ENCODE measurements at places on chromosomes 13 and 19.

DNA sequence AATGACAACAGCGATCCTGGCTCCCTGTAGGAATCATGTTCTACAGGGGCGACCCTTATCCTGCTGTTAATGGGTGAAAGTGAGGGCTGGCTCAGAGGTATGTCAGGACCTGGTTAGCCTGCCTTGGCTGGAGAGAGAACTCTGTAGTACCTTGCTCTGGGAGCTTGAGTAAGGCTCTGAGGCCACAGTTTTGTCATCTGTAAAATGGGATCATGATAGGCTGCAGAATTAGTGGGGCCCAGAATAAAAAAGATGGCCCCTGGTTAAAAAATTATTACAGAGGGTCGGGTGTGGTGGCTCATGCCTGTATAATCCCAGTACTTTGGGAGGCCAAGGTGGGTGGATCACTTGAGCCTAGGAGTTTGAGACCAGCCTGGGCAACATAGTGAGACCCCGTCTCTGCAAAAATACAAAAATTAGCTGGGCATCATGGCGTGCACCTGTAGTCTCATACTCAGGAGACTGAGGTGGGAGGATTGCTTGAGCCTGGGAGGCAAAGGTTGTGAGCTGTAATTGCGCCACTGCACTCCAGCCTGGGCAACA is 10.5 kb upstream of the SAMD1 start:
- DNase-seq: no peak

DNA sequence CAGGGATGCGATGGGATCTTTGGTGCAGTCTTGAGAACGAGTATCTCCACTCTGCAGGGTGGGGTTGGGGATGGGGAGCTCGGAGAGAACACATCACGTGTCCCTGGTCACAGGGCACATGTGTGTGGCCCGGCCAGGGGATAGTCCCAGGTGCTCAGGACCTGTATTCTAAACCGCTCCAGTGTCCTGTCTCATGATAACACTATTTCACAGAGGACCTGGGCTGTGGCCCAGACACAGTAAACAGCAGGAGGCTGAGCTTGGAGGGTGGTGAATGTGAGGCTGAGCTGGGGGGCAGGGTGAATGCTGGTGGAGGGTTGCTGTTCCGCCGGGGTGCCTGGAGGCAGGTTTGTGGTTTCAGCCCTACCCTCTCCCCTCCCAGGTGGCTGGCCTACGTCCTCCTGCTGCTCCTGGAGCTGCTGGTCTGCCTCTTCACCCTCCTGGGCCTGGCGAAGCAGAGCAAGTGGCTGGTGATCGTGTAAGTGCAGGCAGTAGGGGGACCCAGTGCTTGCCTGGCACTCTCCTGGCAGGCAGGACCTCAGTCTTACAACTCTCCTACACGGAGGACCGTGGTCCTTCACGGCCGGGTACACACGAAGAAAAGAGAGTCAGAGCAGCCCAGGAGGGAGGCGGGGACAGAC is 11.1 kb downstream of the TTYH1 start:
- DNase-seq: no peak

DNA sequence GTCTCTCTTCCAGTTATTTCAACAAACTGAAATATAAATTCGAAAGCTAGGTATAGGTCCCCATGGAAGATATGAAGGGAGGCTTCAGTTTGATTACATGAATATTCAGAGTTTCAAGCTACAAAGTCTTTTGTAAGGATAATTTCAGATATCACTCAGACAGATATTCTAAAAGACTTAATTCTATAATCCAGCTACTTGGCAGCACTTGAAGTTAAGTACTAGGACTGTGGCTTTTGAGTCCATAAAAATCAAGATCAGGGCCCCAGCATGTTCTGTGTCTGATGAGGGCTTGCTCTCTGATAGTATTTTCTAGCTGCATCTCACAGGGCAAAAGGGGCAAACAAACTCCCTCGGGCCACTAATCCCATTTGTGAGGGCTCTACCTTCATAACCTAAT is 160.6 kb upstream of the IRS2 start:
- no peak for DNase-seq

- DNase-seq: no peak
Observed at GRCh38 chr13:105462098-105462497, 1073.4 kb downstream of the EFNB2 start.

GRCh38 chr13:73365252-73365651 is 306.4 kb downstream of the KLF5 start:
- no peak for DNase-seq

DNA sequence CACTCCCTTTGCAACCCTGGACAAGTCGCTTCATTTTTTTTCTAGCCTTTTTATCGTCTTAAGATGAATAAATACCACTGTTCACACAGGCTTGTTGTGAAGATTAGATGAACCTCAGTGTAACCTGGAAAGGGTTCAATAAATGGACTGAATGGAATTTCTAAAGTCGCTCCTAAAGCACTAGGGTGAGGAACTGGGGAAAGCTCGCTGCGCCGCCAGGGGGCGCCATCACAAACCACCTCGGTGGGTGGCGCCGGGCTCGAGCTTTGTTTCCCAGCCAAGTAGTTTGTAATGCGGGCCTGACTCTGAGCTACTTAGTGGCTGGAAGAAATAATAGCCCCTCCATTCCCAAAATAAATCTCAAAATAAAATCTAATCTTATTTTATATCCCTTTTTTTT is 2.2 kb upstream of the CEACAM6 start:
- peak; percentile 27 for DNase-seq

- DNase-seq: no peak
Observed at GRCh38 chr19:18743784-18744418, 47.2 kb downstream of the COMP start.

- DNase-seq: no peak
Observed at GRCh38 chr13:31236211-31236786, 36.5 kb downstream of the B3GLCT start.

DNA sequence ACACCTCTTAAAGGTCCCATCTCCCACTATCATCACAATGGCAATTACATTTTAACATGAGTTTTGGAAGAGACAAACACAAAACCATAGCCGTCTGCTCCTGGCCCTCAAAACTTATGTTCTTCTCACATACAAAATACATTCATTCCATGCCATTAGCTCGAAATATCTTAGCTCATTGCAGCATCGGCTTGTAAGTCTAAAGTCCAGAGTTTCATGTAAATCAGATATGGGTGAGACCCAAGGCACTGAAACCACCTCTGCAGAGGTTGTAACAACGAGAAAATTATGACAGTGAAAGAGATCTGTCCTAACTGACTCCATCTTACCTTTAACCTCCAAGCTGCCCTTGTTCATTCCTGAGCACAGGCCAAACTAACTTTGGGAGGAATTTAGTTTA is 635.0 kb upstream of the SPRY2 start:
- DNase-seq: no peak

DNA sequence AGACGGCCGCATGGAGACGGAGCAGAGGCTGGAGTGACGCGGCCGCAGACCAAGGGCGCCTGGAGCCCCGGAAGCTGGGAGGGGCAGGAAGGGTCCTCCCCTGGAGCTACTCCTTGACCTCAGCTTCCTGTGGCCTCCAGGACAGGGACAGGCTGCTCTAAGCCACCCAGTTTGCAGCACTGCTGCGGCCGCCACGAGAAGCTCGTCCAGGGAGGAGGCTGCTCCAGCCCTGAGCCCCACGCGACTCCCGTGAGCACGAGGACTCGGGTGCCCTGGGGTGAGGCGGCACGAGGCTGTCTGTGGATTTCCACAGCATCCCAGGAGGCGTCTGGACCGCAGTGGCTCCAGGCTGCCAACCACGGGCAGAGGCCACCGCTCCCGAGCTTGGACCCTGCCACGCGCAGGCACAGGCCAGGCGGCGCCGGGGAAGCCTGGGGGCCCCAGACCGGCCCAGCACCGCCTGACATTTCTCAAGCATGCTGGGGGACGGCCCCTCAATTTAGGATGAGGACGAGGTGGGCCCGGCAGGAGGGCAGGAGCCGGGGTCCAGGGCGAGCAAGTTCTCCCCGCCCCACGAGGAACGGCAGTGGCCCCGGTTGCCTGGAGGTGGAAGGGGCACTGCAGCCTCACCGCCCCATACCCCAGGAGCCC is 10.7 kb downstream of the SBNO2 start:
- no peak for DNase-seq

DNA sequence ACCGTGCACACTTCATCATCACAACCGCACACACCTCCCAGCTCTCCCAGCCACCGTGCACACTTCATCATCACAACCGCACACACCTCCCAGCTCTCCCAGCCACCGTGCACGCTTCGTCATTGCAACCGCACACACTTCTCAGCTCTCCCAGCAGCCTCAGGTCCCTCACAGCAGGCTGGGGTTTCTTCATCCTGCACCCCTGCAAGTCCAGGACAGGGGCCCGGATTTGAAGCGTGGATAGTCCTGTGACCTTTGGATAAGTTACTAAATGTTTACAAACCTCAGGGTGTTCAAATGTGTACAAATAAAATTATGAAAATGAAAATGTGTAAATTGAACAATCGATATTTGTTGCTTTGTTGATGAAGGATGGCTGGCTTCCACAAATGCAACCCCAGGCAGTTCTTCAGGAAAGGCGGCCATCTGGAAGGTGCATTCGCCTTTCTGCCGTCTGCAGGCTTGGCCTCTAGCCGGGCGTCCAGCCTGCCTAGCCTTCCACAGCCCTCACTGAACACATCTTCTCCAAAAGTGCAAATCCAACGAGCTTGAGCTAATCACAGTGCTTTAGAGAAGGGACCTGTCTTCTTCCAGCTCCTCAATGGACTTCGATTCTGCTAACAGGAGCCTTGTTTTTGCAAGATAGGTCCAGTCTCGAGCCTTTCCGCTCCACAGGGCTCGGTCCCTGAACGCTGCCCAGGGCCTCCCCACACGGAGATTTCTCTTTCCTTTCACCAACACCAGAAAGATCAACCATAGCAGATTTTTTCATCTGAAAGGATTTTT is 74.2 kb downstream of the SPACA7 start:
- DNase-seq: no peak

- no peak for DNase-seq
Observed at GRCh38 chr13:109756778-109757177, 29.6 kb downstream of the IRS2 start.

GRCh38 chr19:29841209-29841558 is 29.4 kb downstream of the CCNE1 start:
- DNase-seq: no peak

DNA sequence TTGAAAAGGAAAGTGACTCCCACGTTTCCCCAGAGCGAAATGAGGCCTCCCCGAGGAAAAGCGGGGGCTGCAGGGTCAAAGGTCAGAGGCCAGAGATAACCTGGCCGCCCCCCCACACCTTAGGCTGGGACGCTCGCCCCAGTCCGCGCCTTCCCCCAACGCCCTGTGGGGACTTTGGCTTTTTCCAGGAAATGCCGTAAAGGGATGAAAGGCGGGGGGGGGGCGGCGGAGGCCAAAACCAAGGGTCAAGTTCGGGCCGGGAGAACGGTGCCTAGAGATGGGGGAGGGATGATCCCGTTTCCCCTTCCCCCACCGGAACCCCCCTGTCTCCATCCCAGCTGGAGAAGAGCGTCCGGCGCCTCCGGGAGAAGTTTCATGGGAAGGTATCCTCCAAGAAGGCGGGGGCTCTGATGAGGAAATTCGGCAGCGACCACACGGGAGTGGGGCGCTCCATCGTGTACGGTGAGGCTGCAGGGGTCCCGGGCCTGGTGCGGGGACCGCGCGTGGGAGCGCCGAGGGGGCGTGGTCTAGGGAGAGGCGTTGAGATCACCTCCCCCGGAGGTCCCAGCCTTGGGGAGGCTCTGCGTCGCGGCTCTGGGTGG is 575 bp downstream of the SHFL start:
- DNase-seq: no peak

- DNase-seq: no peak
Observed at GRCh38 chr19:39405261-39405957, 1.2 kb upstream of the ZFP36 start.

DNA sequence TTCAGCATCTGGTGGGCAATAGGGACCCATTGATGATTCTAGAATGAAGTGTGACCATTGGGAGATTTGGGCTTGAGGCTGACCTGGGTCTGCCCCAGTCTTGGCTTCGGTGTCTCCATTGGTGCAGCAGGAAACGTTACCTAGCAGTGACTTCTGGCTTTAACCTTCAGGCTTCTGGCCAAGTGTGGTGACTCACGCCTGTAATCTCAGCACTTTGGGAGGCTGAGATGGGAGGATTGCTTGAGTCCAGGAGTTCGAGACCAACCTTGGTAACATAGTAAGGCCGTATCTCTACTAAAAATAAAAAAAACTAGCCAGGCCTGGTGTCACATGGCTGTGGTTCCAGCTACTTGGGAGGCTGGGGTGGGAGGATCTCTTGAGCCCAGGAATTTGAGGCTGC is 7.2 kb downstream of the FCHO1 start:
- DNase-seq: no peak

- no peak for DNase-seq
Observed at GRCh38 chr19:18558202-18558555, 509 bp downstream of the KXD1 start.

DNA sequence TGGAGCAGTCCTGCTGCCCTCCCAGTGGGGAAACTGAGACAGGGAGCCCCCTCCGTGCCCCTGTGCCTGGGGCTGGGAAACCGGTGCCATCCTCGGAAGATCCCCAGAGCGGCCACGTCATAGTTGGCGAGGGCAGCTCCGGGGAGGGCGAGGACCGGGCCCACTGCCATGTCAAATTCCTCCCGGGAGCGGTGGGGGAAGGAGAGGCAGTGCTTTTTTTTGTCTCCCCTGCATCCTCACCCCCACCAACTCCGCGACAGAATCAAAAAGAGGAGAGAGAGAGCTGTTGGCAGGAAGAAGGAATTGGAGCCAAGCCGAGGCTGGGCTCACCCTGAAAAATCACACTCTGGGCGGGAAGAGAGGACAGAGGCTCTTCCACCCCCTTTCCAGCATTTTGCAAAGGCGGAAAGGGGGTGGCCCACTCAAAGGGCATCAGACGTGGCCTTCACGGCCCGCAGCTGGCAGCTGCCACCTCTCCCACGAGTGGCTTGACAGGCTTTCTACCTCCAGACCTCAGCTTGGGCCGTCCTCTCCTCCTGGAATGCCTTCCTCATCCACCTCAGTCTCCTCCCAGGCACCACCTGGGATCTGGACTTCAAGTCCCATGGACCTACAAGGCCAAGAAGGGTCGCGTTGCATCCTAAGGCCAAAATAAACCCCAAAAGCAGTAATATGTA is 19.6 kb upstream of the NFIC start:
- no peak for DNase-seq

DNA sequence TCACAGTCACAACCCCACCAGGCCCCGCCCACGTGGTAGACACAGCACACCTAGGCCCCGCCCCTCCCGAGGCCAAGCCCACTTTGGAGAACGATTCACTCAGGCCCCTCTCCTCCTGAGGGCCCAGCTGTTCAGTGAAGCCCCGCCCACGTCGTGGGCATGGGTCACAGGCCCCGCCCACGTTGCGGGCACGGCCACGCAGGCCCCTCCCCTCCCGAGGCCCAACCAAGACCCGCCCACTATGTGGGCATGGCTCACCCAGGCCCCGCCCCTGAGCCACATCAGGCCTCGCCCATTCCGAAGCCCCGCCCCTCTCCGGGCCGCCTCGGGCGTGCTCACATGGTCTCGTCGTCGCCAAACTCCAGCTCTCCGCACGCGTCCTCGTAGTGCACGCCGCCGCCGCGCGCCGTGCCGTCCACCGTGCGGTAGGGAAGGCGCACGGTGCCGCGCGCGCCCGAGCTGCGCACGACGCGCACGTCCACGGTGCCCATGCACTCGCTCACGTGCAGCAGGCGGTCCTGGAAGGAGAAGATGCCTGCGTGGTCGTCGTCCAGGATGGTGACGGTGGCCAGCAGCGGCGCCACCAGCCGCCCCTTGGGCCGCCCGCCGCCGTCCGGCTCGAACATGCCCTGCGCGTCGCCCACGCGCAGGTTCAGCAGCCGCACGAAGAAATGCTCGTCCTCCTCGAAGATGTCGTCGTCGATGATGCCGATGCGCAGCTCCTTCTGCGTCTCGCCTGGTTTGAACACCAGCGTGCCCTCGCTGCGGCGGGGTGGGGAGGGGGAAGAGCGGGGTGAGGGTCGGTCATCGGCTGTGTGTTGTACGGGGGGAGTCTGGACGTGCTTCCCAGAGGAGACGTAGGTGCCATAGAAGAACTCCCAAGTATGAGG is 24.0 kb downstream of the SLC8A2 start:
- DNase-seq: peak; percentile 30
